NCI-H526 (cell line): ENCODE measurements at places on chromosomes 11 and 22.

GRCh38 chr11:76835928-76836612, 24.6 kb upstream of the ACER3 start:
- DNase-seq, result no peak

GRCh38 chr11:64226507-64227051, 505 bp downstream of the NUDT22 start:
- DNase-seq, result no peak

DNA sequence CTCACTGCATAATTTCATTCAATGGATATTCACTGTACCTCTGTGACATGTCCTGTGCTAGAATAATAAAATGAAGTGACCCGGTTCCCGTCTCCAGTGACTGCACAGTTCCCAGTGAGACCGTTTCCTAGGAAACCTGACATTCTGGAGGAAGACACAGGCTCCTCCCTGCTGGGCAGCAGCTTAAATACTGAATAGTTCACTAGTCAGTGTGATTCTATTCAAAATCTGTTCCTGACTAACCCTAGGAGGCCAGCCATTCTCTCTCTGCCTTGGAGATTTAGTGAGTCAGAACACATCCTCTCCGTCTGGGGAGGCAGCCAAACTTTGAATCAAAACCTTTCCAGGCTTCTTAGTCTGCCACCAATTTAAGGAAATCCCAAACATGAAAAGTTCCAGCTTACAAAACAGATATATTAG, 11.3 kb downstream of the TRIM66 start:
- no peak for DNase-seq

DNA sequence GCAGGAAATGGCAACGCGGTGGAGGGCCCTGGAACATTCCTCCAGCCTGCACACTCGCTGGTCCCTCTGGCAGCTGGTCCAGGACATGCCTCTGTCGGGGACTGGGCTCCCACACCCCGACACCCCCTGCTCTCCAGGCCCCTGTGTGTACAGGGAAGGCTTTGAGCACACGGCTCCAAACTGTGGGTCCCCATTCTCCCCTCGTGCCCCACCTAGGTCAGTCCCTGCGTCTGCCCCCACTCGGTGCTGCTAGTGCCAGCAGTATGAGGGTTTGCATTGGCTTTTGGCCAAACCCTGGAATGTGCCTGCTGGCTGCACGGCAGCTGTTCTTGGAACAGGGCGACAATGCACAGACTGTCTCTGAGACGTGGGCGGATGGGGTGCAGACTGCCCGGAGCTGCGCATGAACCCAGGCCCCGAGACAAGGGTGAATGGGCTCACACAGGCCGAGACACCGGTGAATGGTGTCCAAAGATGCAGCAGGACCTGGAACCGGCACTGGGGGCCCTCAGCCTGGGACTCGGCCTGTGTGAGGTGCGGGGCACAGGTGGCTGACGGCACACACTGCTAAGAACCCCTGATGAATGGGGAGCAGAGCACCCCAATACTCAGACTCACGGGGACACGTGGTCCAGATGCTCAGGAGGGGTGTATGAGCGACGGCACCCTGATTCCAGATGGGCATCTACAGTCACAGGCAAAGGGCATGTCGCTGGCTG, 7.5 kb upstream of the SYT8 start:
- DNase-seq, result peak; percentile 88

GRCh38 chr22:33073989-33074418, 15.8 kb upstream of the SYN3 start:
- no peak for DNase-seq

- no peak for DNase-seq
Measured at GRCh38 chr11:18254781-18255361, 6.4 kb upstream of the SAA2 start.

DNA sequence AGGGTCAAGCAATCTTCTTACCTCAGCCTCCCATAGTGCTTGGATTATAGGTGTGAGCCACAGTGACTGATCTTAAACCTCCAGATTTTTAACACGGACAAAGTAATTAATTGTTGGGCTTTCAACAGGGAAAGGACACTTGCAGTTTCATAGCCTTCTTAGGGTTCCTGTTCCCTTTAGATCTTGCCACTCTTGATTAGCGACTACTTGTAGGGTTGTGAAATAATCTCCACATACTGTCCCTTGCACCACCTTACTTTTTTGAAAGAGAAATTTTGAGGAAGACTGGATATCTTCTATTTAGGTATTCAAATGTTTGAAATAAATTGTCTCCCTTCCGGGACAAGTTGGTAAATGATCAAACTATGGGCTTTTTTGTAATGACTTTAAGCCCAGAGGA, 7.6 kb downstream of the MS4A4E start:
- DNase-seq, result no peak
